ENCODE measurements at places on chromosomes 6 and 20.

GRCh38 chr6:89599727-89600126, 38.8 kb downstream of the LYRM2 start:
- DNase-seq = no peak

DNA sequence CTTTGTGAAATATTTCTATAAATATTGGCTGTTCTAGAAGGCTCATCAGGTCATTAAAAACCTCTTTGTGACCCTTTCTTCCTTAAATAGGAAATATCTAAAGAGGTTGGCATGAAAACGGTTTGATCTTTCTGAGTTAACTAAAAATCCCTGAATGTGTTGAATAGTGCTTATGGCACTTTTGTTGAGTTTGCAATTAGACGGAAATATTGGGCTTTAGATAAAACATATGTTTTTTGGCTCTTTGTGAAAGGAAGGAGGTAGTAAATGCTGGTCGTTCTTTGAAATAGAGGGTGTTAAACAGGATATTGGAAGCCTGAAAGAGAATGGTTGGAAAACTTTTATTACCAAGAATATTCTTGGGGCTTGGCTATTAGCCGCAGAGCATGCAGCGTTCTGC, 163.0 kb downstream of the ARID1B start:
- no peak for DNase-seq

DNA sequence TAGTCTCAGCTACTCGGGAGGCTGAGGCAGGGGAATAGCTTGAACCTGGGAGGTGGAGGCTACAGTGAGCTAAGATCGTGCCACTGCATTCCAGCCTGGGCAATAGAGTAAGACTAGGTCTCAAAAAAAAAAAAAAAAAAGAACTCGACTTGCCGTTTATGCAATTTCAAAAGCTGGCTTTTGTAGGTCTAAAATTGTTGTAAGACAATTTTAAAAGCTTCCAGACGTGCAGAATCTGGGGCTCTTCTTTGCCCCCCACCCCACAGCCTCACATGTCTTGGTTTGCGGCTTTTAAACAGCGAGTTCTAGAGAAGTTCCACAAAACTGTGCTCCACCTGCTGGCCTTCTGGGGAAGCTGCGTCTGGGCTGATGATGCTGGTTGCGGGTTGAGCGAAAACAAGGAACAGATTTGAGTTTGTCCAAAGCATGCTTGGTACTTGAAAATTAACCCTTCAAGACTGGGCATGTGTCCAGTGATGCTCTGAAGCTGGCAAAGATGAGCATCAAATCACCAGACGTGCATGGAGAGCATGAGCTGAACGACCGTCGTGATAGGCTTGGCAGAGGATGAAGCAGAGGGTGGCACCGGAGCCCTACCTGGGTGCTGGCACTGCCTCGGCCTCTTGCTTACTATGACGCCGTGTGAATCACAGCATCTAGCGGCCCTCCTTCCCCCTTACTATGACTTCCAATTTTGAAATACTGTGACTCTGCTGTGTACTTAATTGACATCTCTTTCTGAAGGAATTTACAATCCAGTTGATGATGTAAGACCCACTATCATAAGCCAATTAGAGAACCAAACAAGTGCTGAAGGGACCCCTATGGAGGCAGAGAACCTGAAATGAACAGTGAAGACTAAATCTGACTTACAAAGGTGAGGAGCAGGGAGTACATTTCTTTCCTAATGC, 171.4 kb downstream of the GMPR start:
- peak; percentile 0 for DNase-seq

DNA sequence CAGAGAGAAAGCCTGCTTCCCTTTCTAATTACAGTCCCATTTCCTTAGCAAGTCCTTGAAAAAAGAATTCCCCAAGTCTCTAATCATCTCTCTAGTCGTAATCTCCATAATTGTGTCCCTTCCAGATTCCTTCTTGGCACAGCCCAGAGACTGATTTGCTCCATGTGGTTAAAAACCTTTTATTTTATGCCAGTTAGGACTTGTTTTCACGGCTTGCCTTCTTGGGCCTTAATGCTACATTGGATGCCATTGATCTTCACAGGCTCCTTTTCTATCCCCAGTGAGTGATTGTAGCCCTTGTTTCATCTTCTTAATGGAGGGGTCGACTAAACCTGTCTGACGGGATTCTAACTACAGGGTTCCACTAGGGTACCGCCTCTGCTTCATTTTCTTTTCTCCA, 650.6 kb upstream of the ARID1B start:
- no peak for DNase-seq

DNA sequence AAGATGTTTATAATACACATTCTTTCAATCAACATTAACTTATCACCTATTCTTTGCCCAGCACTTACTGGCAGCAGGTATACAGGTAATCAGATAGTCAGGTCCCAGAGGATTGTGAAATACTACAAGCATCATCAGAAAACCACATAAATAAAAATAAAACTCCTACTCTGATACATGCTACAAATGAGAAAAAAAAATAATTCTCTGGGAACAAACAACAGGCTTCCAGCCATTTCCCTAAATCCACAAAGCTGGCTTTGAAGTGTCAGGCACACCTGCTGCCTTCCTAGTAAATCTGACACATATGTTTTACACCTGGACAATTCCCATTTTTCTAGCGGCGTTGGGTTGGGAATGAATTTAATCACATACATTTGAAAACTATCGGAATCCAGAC, 384.5 kb upstream of the CDH4 start:
- no peak for DNase-seq

DNA sequence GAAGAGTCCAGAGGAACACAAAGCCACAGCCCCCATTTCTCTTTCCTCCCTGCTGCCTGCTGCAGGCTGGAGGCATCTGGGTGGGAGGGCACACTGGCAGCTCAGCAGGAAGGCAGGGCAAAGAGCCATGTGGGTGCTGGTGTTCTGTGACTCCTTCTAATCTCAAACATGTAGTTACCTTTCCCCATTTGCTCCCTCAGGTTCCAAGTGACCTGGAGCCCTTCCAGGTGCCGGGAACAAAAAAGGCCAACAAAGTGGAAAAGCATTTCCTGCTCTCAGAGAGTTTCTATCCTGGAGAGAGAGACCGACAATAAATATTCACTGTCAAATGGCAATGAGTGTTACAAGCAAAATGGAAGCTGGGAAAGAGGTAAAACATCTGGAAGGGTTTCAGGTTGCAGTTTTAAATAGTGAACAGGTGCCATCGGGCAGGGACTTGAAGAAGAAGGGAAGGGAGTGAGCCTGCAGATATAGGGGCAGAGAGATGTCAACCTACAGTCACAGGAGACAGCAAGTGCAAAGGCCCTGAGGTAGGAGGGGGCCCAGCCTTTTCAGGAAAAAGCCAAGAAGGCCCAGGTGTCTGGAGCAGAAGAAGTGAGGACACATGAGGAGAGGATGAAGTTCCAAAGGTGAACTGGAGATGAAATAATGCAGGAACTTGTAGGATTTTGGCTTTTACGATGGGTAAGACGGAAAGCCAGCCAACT, 43.6 kb upstream of the IYD start:
- DNase-seq = peak; percentile 1

All from NCI-H1092 treated with DMSO at 0.1 percent for 48 hours (cell line).